ENCODE measurements at places on chromosomes 12 and 14.
A peak's percentile ranks its signal among the peaks of the same experiment; 100 is the strongest.

- no peak for DNase-seq
Observed at GRCh38 chr12:93146263-93146939, 217.3 kb upstream of the EEA1 start.

GRCh38 chr12:31876568-31877424 lies 82.4 kb upstream of the RESF1 start:
- DNase-seq = no peak

DNA sequence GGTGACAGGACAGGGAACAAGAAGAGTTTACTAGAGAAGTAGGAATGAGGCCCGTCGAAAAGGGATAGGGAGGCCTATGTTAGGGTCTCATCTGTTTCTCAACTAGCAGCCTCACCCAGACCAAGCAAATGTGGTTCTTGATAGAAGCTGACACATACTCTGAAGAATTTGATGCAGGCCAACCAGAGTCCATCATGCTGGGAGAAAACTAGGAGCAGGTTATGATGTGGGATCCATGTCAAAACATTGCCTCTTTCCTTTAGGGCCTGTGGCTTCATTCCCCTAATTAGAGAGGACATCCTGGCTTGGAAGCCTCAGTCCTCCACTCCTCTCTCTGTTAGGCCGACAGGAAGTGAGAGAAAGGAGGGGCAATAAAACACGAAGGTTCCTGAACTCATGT lies 122.8 kb downstream of the NTF3 start:
- peak; percentile 32 for DNase-seq

- no peak for DNase-seq
Observed at GRCh38 chr12:14802247-14802646, 1.0 kb downstream of the WBP11 start.

GRCh38 chr14:91839749-91840148 lies 27.6 kb downstream of the TC2N start:
- no peak for DNase-seq

DNA sequence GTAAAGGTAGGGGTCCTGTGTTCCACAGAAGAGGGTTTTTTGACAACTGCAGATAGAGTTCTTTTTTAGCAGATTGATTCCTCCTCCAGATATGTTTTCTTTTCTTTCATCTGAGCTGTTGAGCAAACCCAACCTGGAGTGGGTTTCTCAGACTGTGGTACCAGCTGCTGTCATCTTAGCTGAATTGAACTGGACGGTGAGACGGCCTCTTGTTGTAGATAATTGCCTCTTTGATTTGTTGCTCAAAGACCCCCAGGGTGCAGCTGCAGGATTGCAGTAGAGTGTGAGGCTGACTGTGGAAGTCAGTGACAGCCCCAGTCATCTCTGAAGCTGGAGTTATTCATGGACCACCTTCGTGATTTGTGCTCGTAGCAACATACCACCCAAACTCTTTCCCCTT lies 317.7 kb downstream of the AACS start:
- DNase-seq = no peak

- no peak for DNase-seq
Observed at GRCh38 chr14:85224241-85224640, 305.7 kb upstream of the FLRT2 start.

DNA sequence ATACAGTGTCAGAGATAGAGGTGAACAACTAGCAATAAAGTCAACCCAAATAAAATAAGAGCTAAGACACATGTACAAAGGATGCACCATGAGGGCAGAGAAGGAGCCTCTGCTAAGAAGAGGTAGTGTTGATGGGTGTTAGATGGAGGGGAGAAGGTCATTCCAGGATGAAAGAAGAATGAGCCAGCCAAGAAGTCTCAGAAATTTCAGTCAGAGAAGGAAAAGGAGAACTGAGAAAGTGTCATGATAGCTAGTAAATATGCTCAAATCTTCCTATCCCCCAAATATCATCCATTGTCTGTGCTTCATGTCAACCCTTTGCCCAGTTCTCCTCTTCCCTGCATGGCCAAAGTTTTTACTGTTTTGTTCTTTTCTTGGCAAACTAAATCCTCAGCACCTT lies 225.2 kb upstream of the BTG1 start:
- no peak for DNase-seq
